Activated T-helper 2 cell treated with anti-CD3 and anti-CD28 coated beads, Interferon-gamma antibody, Interleukin-2, Interleukin-4, amounts not matched to agents 10 μg/mL and 5 μg/mL and 100 μg/mL, durations not matched to agents 14 hours and 24 hours and 36 hours (primary cell): ENCODE measurements at places on chromosomes 6 and 20.

- peaks cover 63% of the 10 kb centered on the region for H3K36me3 ChIP-seq
- peak overlapping the region; percentile 90 for H3K27ac ChIP-seq
- DNase-seq, result peak; percentile 23
- peaks cover 38% of the 10 kb centered on the region for H3K4me1 ChIP-seq
- peak overlapping the region; percentile 92 for H3K4me3 ChIP-seq
- H3K27me3 ChIP-seq, result no peaks in the 10 kb centered on the region
These were observed 728 bp downstream of the PSMA7 start for GRCh38 chr20:62142252-62143080.

GRCh38 chr6:33116417-33116816 lies 40.6 kb downstream of the HLA-DPB1 start:
- no peak for DNase-seq

GRCh38 chr20:47205577-47206123 lies 150.8 kb downstream of the ZMYND8 start:
- peaks cover 5% of the 10 kb centered on the region for H3K4me1 ChIP-seq
- H3K27ac ChIP-seq, result no peak overlapping the region
- H3K36me3 ChIP-seq, result peaks cover 13% of the 10 kb centered on the region
- H3K4me3 ChIP-seq, result no peak overlapping the region
- H3K27me3 ChIP-seq, result no peaks in the 10 kb centered on the region

- H3K27me3 ChIP-seq, result peaks cover 2% of the 10 kb centered on the region
- H3K36me3 ChIP-seq, result no peaks in the 10 kb centered on the region
- DNase-seq, result no peak
- H3K4me1 ChIP-seq, result no peaks in the 10 kb centered on the region
- H3K27ac ChIP-seq, result no peak overlapping the region
These were observed 34.2 kb downstream of the LRFN2 start for GRCh38 chr6:40552941-40553340.

- no peaks in the 10 kb centered on the region for H3K4me1 ChIP-seq
- no peaks in the 10 kb centered on the region for H3K27me3 ChIP-seq
- H3K36me3 ChIP-seq, result no peaks in the 10 kb centered on the region
- H3K4me3 ChIP-seq, result no peak overlapping the region
- H3K27ac ChIP-seq, result no peak overlapping the region
These were observed 46.9 kb upstream of the NAA20 start for GRCh38 chr20:19970256-19970765.

DNA sequence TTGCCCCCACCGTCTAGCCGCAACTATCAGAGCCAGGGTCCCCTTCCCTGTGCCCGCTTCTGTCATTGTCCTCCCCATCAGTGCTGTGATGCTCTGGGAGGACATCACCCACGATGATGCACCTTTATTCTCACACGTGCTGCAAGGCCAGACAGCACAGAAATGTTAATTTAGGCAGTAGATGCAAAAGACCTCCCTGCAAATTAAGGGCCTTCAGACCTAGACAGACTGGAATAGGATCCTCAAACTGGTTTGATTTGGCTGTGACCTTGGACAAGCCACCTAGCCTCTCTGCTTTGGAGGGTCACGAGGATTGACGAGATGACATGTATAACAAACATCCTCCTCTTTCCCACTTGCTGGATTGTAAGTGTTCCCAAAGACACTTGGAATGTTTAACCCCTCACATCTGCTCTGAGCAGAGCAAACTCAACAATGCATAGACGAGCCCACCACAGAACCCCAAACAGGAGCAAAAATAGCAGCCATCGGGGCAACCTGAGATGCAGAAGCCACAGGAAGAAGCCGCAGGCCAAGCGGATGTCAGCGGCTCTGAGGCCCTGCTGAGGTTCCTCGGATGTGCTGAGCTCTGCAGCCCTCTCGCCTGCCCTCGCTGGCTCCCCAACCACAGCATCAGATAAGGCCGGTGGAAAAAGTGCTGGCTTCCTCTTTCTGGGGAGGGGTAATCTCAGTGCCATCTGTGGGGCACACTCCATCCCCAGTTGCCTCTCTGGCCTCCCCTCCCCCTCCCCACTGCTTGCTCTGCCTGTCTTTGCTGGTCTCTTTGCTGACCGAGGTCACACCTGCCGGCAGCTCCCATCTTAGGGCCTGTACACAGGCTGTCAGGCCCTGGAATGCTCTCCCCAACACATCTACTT lies 35.3 kb downstream of the TOX2 start:
- peaks cover 74% of the 10 kb centered on the region for H3K4me1 ChIP-seq
- peaks cover 51% of the 10 kb centered on the region for H3K27me3 ChIP-seq

DNA sequence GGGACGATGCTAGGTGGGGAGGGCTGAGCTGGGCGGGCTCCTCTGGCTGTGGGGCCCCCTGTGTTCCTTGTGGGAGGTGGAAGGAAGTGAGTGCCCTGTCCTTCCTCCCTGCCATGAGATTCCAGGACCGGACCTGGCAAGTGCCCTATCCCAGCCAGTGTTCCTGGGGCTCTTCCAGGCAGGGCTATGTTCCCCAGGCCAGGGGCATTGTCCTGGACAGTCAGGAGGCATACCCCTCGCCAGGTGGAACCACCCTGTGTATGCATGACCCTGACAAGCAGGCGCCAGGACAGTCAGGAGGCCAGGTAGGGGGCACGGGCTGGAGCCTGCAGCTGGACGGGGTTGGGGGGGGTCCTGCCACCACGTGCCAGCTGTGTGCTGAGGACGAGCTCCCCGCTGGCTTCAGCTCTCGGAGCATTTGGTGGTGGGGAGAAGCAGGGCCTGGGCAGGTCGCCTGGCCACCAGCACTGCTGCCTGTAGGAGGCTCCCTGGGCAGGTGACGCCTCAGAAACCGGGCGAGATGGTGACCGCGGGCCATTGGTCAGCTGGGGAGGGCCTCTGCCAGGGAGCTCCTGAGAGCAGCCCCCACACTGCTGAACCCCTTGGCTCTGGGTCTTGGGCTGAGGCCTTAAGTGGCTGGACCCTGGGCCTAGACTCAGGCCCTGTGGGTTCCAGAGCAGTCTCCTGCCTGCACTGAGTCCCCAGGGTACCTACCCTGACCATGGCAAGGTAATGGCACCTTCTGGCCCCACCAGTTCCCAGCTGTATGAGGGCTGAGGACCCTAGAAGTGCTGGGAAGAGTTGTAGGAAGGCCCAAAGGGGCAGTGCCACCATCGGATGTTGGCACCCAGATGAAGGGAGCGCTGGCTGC lies 694 bp downstream of the SLC17A9 start:
- H3K27ac ChIP-seq, result peak overlapping the region; percentile 87
- no peak for DNase-seq
- H3K36me3 ChIP-seq, result peaks cover 33% of the 10 kb centered on the region

GRCh38 chr6:156741287-156742073 lies 35.7 kb upstream of the ARID1B start:
- H3K4me3 ChIP-seq, result no peak overlapping the region
- no peaks in the 10 kb centered on the region for H3K4me1 ChIP-seq
- DNase-seq, result no peak
- H3K27me3 ChIP-seq, result peaks cover 10% of the 10 kb centered on the region
- H3K27ac ChIP-seq, result no peak overlapping the region

GRCh38 chr20:42474646-42475045 lies 715.1 kb downstream of the PTPRT start:
- no peaks in the 10 kb centered on the region for H3K36me3 ChIP-seq
- no peaks in the 10 kb centered on the region for H3K27me3 ChIP-seq
- no peak overlapping the region for H3K4me3 ChIP-seq
- DNase-seq, result no peak

DNA sequence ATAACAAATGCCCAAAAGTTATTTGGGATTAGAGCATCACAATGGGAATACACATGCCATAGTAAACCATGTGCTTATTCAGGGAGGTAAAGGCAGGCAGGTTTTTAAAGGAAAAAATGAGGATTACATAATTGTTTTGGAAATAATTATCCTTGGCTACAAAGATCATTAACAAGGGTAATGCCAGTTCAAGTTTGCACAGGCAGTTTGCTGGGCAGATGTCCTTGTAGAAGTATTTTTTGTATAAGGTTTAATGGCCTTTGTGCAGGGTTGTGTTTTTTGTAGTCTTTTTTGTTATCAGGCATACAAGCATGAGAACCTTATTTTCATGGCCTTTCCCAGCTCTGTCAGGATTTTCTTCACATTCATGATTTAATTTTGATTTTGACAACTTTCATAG lies 24.7 kb downstream of the FBXO9 start:
- peaks cover 5% of the 10 kb centered on the region for H3K4me1 ChIP-seq
- no peak for DNase-seq
- H3K4me3 ChIP-seq, result no peak overlapping the region
- H3K36me3 ChIP-seq, result peaks cover 65% of the 10 kb centered on the region
- H3K27ac ChIP-seq, result no peak overlapping the region

DNA sequence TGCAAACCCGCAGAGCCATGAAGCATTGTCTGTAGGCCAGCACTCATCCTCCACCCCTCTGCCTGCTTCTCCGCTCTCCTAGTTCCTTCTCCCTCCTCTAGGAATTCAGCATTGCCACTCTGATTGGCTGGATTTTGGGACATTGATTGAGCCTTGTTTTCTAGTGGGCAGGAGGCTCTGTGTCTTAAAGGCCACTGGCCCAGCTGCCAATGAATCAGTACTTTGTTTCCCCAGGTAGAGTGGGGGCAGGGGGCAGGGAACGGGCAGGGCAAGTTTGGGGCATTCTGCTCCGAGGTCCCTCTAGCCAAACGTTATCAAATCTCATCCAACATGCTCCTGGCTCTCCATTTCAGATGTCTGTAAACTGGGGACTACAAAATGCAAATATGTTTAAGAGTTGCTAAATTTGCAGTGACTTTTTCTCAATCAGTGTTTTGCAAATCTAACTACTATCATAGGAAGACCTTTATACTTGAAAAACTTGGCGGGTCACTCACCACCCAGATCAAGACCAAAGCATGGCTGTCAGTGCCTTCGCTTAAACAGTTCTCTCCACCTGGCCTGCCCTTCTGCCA lies 10.4 kb upstream of the BPI start:
- no peaks in the 10 kb centered on the region for H3K4me1 ChIP-seq
- peaks cover 3% of the 10 kb centered on the region for H3K27me3 ChIP-seq
- no peak overlapping the region for H3K27ac ChIP-seq
- no peak for DNase-seq
- no peaks in the 10 kb centered on the region for H3K36me3 ChIP-seq
- no peak overlapping the region for H3K4me3 ChIP-seq

DNA sequence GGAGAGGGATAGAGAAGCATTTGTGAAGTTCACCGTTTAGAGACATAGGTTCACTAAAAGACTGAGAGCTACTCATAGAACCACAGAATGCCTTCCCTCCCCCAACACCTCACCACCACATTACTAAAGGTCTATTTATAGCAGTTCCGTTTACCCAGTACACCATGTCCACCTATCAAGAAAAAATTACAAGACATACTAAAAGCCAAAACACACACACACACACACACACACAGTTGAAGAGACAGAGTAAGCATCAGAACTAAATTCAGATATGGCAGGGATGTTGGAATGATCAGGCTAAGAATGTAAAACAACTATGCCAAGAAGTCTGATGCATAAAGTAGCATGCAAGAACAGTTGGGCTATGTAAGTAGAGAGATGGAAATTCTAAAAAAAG lies 52.3 kb downstream of the SLC22A3 start:
- peaks cover 35% of the 10 kb centered on the region for H3K27me3 ChIP-seq
- DNase-seq, result no peak
- no peak overlapping the region for H3K27ac ChIP-seq
- no peaks in the 10 kb centered on the region for H3K36me3 ChIP-seq
- H3K4me3 ChIP-seq, result no peak overlapping the region
- peaks cover 15% of the 10 kb centered on the region for H3K4me1 ChIP-seq

DNA sequence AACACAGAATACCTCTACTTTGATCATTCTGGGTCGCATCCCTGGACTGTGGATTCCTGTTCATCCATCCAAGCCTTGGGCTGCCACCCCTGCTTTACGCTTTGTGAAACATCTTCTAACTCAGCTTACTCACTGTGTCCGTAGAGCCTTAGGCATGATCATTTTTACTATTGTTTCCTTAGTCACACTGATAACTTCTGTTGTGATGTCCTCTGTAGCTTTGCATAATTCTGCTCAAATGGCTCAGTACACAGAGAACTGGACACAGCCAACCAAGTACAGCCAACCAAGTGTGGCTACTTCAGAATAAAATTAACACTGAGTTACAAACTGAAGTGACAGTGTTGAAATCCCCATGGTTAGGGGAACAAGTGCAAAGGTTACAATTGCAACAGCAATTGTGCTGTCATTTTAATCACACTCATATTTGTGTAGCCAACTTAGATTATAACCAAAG lies 8.6 kb upstream of the FKBP1A start:
- H3K27me3 ChIP-seq, result peaks cover 14% of the 10 kb centered on the region
- H3K36me3 ChIP-seq, result peaks cover 4% of the 10 kb centered on the region
- H3K27ac ChIP-seq, result no peak overlapping the region
- DNase-seq, result no peak
- peaks cover 17% of the 10 kb centered on the region for H3K4me1 ChIP-seq
- H3K4me3 ChIP-seq, result no peak overlapping the region

DNA sequence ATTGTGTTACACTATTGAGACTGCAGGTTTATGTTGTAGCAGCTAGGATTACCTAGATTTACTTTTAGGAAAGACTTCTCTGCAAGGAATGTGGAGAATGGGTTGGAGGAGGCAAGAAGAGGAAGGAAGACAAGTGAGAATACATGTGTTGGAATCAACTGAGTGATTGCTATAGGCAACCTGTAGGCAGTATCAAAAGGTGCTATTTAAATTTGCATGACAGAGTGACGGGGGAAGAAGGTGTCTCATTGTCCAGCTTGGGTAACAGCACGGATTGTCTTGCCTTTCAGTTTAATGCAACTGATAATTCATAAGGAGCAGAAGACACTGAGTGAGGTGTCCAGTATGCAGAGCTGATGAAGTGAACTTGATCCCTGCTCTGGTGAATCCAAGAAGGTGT lies 19.4 kb downstream of the SERPINB9 start:
- H3K27ac ChIP-seq, result no peak overlapping the region
- peaks cover 59% of the 10 kb centered on the region for H3K36me3 ChIP-seq
- H3K4me3 ChIP-seq, result no peak overlapping the region
- H3K4me1 ChIP-seq, result peaks cover 53% of the 10 kb centered on the region
- no peaks in the 10 kb centered on the region for H3K27me3 ChIP-seq

DNA sequence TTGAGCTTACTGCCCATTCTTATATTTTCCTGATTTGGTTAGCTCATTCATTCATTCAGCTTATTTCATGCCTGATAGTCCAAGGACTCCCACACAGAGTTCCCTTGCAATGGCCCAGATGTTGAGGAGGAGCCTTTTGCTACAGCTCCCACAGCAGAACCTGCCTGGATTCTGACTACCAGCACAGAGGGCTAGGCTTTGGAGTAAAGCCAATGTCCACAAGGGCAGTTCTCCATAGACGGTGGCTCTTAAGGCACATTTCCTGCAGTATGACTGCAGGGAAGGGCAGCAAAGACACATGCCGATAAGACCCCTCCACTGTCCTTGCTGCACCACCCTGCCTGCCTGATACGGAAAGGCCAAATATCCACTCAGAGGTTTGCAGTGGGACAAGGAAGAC lies 112.3 kb upstream of the SYNDIG1 start:
- H3K27me3 ChIP-seq, result peaks cover 5% of the 10 kb centered on the region
- no peak for DNase-seq
- H3K36me3 ChIP-seq, result no peaks in the 10 kb centered on the region
- no peak overlapping the region for H3K4me3 ChIP-seq
- no peaks in the 10 kb centered on the region for H3K4me1 ChIP-seq
- H3K27ac ChIP-seq, result no peak overlapping the region

GRCh38 chr6:39493777-39494176 lies 171.3 kb upstream of the KCNK16 start:
- no peak for DNase-seq
- no peaks in the 10 kb centered on the region for H3K36me3 ChIP-seq
- no peak overlapping the region for H3K27ac ChIP-seq
- H3K4me3 ChIP-seq, result no peak overlapping the region
- H3K27me3 ChIP-seq, result peaks cover 18% of the 10 kb centered on the region
- no peaks in the 10 kb centered on the region for H3K4me1 ChIP-seq

- no peaks in the 10 kb centered on the region for H3K27me3 ChIP-seq
- DNase-seq, result no peak
- no peak overlapping the region for H3K27ac ChIP-seq
- no peaks in the 10 kb centered on the region for H3K4me1 ChIP-seq
These were observed 452.8 kb downstream of the RFPL4B start for GRCh38 chr6:112799889-112800288.
